ENCODE measurements at places on chromosomes 5 and 9. TPM values are rescaled to one million over a fixed set of nuclear protein-coding genes. Genes with fewer than 3 reads are reported as not detected.

GRCh38 chr5:34685485-34686165 is 29.5 kb downstream of the RAI14 start:
- DNase-seq = no peak

DNA sequence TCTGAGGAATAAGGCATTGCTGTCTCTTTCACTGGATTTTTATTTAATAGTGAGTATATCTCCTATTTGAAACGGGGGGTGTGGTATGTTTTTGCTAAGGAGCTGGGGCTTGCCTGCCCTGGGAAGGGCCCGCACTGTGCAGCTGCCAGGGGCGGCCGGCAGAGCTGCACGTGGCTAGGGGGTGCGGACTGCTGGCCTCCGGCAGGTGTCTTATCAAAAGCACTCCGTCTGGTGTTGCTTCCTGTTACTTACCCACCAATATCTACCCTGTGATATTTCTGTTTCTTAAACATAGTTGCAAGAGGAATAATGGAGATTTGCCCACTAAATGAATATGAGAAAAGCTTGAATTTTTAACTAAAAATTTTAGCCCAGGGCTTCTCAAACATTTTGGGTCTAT is 232.0 kb downstream of the IRX1 start:
- no peak for DNase-seq

GRCh38 chr9:4509590-4509984 is 19.3 kb downstream of the SLC1A1 start:
- no peak for DNase-seq

DNA sequence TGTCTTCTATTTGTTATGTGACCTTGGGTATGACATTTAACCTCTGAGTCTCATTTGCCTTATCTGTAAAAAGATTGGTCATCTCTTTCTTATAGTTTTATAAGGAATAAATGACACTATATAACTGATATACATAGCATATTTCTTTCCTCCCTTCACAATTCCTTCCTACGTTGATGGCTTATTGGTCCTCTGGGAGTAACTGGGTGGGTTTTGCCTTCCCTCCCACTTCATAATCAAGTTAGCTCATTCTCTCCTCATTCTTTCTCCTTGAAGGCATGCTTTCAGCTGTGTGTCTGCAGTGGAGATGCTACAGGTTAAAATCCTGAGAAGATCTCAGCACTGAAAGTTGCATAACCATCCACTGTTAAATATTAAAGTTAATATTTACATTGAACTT is 382.4 kb downstream of the TMEM38B start:
- no peak for DNase-seq

DNA sequence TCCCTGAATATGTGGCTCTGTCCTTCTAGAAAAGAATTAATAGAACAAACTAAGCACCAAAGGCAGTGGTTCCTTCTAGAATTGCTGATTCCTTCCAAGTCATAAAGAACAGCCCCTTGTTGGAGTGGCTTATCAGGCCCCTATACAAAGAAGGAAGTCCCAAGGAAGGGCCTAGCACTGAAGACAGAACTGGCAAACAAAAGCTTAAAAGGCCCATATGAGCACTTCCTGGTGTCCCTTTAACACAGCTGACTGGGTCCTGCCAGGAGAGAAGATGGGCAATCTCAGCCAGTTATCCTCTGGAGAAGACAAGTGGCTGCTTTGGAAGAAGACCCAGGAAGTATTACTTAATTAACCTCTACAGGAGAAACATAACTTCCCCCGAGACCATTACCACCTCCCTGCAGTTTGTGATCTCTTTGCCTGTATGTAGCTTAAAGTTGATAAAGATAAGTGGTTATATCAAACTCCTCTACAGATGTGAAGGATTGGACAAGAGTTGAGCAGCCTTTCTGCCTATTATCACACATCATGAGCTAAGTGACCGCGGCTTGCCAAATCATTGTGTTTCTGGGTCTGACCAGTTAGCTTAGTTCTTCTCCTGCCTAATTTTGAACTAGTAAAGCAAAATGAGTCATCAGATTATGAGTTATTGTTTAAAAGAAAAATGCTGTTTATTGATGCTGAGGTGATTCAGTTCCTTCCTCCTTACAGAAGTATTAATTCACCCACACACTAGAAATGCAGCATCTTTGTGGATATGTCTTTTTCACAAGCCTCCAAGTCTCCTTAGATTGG is 13.3 kb upstream of the STING1 start:
- no peak for DNase-seq

Gene WDR31
- total RNA-seq = 1.4 TPM

All from pulmonary artery endothelial cell (primary cell).